ENCODE measurements at places on chromosomes 5 and 9. TPM values are rescaled to one million over a fixed set of nuclear protein-coding genes. Genes with fewer than 3 reads are reported as not detected.

Gene RBM22
- total RNA-seq = 60.4 TPM

Gene FRMD3
- total RNA-seq = 2.0 TPM

Gene OR1L1
- total RNA-seq = not detected

Gene C6
- total RNA-seq = 0.27 TPM

Gene CDC26
- total RNA-seq = 57.1 TPM
